ENCODE measurements at places on chromosomes 12 and 14.

- DNase-seq: peak; percentile 90
Observed at GRCh38 chr12:120249875-120250795, 15.4 kb downstream of the PXN start.

DNA sequence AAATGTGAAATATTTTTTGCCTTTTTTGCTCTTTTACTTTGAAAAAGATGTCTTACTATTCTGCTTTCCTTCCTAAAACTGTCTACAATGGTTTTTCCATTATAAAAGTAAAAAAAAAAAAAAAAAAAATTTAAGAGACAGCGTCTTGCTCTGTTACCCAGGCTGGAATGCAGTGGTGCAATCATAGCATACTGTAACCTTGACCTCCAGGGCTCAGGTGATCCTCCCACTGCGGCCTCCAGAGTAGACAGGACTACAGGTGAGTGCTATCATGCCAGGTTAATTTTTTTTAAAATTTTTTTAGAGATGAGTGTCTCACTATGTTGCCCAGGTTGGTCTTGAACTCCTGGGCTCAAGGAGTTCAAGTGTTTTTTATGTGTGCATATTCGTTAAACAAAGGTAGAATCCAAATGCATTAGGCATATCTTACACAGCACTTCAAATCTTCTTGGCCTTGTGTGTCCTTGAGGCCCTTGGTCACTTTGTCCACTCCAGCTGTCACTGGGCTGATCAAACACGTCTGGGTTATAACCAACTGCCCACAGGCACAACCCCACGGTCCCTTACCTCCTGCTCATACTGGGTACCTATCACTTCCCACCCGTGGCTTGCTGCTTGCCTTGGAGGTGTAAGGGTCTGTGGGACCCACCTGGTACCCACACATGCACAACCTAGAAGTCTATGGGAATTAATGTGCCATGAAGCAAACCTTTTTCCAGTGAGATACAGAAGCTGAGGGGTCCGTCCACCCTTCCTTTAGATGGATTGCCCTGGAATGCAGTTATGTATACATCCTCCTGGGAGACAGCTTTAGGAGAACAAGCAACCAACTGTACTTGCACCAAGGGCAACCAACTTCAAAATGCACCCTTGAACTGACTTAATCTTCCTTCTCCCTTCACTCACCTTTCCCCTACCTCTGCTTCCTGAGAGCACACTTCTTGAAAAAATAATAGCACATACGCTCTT is 12.8 kb downstream of the RAD52 start:
- no peak for DNase-seq

DNA sequence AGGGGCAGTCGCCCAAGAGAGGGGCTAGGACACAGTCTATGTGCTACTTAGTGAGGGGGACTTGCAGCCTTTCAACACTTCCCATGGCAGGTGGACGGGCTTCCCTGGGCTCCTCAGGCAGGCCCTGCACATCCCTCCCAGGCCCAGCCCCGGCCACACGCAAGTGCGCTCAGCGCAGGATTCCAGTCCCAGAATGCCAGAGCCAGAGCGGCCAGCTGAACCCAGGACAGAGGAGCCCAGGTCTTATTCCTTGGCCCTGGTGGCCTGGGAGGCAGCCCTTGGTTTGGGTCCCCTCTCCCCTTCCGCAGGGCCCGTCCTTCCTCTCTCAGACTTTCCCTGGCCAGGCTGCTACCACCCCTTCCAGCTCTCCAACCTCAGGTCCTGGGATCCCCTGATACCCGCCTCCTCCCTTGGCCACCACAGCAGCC is 12.0 kb downstream of the DLK1 start:
- DNase-seq: peak; percentile 74

DNA sequence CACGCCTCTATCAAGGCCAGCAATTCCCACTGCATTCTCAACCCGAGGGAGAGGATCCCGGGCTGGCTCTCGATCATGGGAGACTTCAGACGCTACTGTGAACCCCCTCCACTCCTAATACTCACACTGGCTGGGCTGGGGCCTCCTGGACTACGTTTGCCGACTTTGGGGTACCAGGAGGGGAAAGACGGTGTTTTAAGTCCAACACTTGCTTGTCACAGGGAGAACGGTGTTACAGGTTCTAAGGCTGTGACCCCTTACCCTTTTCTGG is 463 bp downstream of the NACA start:
- no peak for DNase-seq

- DNase-seq: no peak
Observed at GRCh38 chr14:39430762-39431415, 1.3 kb downstream of the FBXO33 start.

DNA sequence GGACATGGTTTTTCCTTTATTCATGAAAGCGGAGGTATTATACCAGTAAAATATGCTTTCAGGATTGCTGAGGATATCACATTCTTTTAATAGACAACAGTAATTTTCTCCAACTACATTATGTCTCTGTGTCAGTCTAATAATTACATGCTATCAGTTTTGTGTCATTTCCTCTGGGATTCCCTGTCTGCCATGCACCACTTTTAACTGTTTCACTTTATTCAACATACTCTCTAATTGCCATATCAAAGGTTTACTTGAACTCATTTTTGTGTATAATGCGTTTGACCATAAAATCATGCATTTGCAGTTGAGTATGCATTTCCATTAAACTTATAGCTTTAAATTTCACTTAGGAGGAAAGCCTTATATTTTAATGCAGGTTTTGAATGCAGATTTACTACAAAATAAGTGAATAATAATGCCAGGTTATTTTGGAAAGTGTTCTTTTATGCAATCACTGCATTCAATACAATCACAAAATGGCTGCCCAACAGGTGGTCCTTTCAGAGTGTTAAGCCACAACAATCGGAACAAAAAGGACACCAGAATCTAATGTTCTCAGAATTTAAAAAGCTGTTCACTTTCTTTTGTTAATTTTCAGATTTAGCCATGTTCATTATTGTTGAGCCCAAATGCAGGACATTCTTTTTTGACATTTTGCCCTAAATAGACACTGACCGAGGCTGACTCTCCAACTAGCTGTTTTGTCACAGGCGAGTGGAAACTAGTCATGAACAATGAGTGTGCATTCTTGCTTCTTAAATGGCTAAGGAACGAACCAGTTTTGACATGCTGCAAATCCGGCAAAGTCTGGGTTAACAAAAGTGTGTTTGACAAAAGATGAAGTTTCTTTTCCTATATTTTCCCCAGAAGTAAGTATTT is 40.9 kb downstream of the MBIP start:
- DNase-seq: no peak

GRCh38 chr14:103548463-103549351 is 13.8 kb downstream of the BAG5 start:
- peak; percentile 77 for DNase-seq

- no peak for DNase-seq
Observed at GRCh38 chr14:100788517-100788916, 37.4 kb upstream of the MEG3 start.

Measured in suprapubic skin (tissue), 4 donors.